Upper lobe of right lung (tissue), 1 donor: ENCODE measurements at places on chromosomes 1 and 21. TPM values are rescaled to one million over a fixed set of nuclear protein-coding genes. Genes with fewer than 3 reads are reported as not detected.
A peak's percentile ranks its signal among the peaks of the same experiment; 100 is the strongest.

DNA sequence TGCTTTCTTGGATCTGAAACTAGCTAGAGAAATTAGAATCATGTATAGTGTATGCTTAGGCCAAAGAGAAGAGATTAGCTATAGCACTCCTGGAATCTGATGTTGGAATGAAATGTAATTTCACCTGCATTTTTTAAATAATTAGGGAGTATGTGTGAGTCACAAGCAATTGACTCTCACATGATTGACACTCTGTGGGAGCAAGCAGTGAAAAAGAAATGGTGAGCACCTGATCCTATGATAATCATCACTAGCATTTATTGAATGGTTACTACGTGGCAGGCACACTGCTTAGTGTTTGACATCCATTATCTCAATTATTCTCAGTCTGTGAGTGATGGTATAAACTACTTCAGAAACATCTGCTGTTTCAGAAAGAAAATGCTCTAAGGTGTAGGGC, 176.6 kb downstream of the NRIP1 start:
- no peak for DNase-seq

GRCh38 chr1:247297263-247298123, 34.2 kb downstream of the ZNF496 start:
- peak; percentile 18 for DNase-seq

GRCh38 chr1:75425001-75425650, 185.8 kb downstream of the SLC44A5 start:
- no peak for DNase-seq

GRCh38 chr1:228939001-228939691, 203.9 kb downstream of the RHOU start:
- DNase-seq: no peak

GRCh38 chr1:8580566-8580965, 236.9 kb downstream of the RERE start:
- no peak for DNase-seq

- DNase-seq: no peak
These were observed 1.3 kb downstream of the LRRC38 start for GRCh38 chr1:13512472-13512871.

GRCh38 chr1:117561071-117561470, 44.8 kb upstream of the TENT5C start:
- peak; percentile 37 for DNase-seq

TMEM50A gene
- 109 TPM for total RNA-seq

PCP4 gene
- 1.0 TPM for total RNA-seq
